ENCODE measurements at places on chromosomes 3 and 15.

DNA sequence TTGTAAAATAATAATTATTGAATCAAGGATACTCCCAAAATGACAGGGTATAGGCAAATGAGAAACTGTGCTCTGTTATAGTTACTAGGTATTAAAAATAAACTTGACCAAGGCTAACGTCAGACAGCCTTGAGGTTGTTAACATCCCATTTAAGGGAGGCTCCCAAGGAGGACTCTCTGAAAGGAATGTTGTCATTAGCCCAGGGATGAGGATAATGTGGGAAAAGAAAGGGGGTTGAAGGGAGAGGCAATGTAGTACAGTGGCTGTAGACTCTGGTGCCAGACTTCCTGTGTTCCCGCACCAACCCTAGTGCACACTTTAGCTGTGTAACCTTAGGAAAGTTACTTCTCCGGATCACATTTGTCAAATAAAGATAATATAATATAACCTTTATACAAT, 47.0 kb upstream of the RARB start:
- DNase-seq: no peak

- DNase-seq: no peak
Observed at GRCh38 chr3:105436687-105437086, 70.0 kb downstream of the ALCAM start.

DNA sequence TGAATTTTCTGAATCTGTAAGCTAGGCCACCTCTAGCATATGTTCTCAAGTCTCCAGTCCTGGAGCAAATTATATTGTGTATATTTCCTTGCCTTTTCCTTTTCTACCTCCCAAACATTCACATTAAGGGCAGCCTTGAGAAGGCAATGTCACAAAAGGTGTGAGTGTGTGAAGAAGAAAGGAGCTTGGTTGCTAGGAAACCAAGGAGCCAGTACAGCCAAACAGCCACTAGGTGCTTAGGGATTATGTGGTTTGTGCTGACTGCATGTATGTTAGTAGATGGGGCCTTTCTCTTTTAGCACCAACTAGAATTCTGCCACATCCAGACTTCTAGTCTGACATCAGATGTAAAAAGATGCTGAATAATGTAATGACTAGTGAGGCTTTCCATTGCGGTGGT, 118.8 kb upstream of the DAZL start:
- DNase-seq: no peak

DNA sequence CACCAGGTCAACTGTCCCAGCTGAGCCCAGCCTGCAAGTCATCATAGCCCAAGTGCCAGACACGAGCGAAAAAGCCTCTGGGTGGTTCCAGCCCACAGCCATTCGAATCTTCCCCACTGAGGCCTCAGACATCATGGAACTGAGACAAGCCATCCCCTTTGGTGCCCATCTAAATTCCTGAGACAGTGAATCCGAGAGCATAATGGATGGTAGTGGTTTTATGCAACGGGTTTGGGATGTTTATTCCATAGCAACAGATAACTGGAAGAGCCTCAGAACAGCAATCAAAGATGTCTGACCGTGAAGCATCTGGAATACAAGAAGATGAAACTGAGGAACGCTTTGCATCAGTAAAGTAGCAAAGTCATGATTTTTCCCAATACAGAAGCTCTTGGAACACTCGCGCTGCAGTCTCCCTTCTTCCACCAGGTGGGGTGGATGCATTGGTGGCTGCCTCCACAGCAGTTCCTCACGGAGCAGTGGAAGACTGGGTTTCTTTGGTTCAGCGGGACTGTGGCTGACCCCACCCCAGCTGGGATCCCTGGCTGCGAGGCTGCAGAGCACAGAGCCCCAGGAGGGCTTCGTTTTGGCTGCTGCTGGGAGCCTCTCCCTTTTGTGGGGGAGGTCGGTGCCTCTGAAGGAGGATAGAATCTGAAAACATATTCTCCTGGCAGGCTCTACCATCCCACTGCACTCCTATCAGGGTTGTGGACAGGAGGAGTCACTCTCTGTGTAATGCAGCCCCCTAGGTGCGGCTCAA, 26.4 kb upstream of the PDE8A start:
- peak; percentile 31 for DNase-seq

GRCh38 chr3:42254566-42254965, 11.4 kb downstream of the CCK start:
- DNase-seq: no peak

All from activated CD8-positive, alpha-beta T cell treated with anti-CD3 and anti-CD28 coated beads, Interleukin-2, amount 10 ng/mL, durations not matched to agents 7 days and 5 days (primary cell).